ENCODE measurements at places on chromosomes 4 and X.

DNA sequence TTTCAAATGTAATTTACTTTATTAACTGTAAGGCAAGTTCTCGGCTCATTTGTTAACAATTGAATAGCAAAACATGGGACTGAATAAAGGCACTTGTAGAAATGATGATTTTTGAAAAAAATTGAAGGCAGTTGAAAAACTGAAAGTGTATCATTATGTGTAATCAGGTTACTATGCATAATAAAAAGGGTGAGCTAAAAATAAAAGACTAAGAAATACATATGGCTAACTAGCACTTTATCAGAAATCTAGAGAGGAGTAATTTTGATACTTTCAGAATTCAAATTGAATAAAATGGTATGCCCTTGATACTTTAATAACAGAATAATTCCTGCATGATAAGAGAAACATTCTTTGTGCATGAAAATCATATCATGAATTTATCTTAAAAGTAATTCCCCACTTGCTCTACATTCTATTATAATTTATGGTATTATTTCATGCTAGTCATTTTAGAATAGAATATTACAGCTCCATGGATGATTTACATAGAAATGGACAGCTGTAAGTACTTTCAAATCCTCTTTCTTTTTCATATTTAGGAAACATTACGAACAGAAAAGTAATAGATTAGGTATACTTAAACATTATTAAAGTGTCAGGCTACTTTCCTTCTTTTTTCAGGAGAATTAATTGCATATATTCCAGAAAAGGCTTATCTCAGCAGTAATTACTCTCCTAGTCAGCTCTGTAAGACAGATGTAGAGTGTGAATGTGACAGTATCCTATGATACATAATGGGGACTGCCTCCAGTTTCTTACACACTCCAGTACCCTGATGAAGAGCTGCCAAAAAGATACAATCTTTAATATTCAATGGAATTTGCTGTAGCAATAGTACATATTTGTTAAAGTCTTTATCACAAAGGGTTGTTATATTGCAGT lies 697.3 kb downstream of the CCSER1 start:
- DNase-seq = no peak

DNA sequence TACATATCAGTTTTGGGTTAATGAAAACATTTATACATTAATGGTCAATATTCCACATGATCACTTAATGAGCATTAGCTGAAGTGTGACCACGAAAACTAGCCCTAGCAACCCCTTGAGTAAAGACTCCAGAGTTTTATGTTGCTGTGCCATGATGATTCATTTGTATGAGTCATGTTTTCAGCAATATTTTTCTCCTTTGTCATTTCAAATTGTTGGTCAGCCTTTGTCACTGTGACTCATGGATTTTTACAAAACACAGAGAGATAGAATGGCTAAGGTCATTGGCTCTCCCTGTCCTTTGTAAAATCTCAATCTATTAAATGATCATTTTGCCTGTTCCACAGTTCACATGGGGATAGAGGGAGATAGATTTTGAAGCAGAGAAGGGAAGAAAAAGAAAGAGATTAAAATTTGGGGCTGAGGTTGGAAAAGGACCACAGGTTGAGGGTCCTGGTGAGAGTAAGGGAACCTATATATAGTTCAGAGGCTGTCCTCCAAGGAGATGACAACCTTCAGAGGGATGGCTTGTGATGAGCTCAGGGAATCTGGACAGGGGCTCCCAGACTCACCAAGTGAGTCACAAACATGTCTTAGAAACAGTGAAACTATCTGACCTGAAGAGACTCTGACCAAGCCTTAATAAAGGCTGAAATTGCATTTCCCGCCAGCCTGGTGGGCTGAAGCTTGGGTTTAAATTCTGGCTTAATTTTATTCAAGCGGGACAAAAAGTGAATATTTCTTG lies 25.6 kb downstream of the NR0B1 start:
- no peak for DNase-seq

DNA sequence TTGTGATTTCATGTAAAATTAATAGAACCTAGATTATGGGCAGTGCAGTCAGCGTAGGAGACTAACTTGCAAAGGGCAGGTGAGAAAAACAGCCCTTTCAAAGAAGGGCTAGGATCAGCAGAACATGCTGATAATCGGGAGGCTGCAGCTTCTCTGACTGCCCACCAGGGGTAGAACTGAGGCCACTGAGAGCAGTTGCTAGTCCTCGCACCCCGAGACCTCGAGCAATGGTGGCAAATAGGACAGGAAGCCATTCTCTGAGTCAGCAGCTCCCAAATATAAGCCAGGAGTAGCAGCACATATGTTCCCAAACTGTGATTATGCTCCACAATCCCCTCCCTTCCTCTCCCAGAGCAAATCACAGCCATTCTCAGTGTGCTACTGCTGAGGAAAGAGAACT lies 186.5 kb downstream of the MSL3 start:
- peak; percentile 6 for DNase-seq

DNA sequence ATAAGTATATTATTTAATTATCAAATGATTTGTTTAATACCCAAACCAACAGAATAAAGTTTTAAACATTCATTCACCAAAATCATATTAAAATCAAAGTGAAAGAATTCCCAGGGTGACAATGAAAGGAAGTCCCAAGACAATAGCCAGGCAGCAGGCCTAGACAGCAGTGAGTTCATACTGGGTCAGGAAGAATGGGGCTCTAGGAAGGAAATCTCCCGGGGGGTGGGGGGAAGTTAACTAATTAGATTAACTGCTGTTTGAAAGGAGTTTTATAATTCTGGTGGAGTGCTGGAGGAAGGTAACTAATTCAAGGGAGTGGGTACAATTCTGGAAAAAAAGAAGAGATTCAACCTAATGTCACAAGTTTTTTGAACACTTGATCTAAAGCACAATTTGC lies 104.1 kb downstream of the ZAR1 start:
- DNase-seq = peak; percentile 30

- no peak for DNase-seq
These were observed 75.6 kb upstream of the DYNLT3 start for GRCh38 chrX:37922928-37923327.

GRCh38 chr4:13733817-13734216 lies 106.3 kb upstream of the BOD1L1 start:
- DNase-seq = no peak

- DNase-seq = no peak
These were observed 261.6 kb downstream of the IQCM start for GRCh38 chr4:149553959-149554520.

DNA sequence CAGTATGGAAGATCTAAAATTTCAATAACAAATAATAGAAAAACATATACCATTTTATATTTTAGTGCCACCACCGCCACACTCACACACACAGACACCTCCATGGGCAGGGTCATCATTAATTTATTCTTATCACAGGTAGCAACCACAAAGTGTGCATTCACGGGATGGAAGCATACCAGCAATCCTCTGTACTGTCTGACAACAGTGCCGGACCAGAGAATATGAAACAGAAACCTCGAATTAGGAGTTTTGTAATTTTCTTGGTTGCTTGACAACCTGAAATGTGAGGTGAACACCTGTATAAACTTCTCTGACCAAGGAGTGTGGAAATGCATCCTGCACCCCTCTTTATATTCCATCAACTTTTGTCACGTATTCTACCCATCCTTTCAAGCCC lies 213.9 kb upstream of the KCNIP4 start:
- no peak for DNase-seq

- peak; percentile 30 for DNase-seq
These were observed 10.2 kb downstream of the HNRNPH2 start for GRCh38 chrX:101417981-101418841.

- no peak for DNase-seq
These were observed 217.0 kb downstream of the GUCY2F start for GRCh38 chrX:109264878-109265277.

- DNase-seq = no peak
These were observed 52.4 kb downstream of the USP46 start for GRCh38 chr4:52606726-52607125.

DNA sequence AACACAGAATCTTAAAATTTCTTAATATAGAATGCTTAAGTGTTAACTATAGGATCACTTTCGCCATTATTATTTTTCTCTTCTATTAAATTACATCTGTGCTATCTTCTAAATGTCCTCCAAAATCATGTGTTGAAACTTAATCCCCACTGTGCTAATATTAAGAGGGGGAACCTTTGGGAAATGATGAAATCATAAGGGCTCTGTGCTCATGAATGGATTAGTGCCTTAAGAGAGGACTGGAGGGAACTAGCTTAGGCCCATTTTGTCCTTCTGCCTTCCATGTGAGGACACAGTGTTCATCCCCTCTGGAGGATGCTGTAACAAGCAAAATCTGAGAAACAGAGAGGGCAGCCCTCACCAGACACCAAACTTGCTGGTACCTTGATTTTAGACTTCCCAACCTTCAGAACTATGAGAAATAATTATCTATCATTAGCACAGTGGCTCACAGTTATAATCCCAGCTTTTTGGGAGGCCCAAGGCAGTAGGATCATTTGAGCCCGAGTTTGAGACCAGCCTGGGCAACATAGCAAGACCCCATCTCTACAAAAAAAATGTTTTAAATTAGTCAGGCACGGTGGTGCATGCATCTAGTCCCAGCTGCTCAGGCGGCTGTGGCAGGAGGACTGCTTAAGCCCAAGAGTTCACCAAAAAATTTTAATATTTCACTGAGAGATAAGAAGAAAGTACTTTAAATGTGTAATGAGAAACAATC lies 26.3 kb downstream of the KLHL8 start:
- no peak for DNase-seq

DNA sequence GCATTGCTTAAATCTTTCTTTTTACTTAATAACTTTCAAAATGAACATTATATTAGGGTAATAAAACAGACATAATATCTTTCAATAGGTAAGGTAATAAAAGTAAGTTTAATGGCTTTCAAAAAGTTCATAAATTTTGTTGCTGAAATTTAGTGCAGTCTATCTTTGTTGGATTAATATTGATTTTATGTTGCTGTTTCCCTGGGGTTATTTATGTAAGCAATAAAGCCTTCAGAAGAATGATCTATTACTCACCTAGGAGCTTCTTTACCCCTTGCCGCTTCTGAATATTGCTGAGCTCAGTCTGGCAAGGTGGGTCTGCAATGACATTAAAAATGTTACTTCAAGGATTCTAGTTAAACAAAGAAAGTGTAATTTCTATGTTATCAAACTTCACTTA lies 492.6 kb downstream of the SPOCK3 start:
- DNase-seq = no peak

- DNase-seq = no peak
These were observed 3.0 kb downstream of the FNIP2 start for GRCh38 chr4:158771776-158772175.

- DNase-seq = peak; percentile 8
These were observed at the start of gene GLRA2 for GRCh38 chrX:14529290-14529989. TSS of gene GLRA2 (plus strand) at chrX:14529536. CDS start at chrX:14530058, 522 bp downstream.

DNA sequence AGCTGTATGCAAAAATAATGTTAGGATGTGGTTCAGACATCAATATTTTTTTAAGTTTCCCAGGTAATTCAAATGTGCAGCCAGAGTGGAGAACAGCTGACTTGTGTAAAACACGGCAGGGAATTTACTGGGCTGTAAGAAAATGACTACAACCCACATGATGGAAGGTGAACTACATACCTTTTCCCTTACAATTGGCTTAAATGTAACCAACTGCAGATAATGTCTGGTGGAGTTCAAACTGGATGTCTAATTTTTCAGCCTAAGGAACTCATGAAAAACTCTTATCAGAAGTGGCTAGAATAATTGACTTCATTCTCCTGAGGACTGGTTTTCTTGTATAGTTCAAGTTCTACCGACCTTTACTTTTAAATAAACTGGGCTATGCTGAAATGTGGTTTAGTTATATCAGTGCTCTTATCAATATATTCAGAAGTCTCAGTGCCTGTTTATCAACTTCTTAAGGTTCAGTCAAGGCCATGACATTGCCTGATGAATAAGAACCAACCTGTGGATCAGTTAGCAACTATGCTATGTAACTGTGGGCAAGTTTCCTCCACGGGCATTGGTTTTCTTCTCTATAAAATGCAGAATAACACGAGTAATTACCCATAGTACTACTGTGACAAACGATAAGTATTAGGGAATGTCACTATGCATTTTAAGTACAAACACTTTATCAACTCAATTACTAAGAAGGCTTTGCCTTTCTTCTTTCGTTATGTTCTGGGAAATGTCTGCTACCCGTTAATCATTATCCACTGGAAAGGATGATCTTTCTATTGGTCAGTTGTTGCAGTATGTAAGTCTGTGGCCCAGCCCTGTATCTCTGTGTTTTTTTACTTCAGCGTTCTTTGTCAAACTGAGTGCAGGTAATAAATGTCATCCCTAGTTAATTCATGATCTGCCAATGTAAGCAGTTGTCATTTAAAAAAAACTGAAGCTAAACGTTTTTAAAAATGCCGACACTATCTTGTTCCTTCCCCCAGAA lies 181.6 kb downstream of the PCDH7 start:
- no peak for DNase-seq

- DNase-seq = peak; percentile 19
These were observed 96.0 kb upstream of the RAB40AL start for GRCh38 chrX:102840871-102841705.

DNA sequence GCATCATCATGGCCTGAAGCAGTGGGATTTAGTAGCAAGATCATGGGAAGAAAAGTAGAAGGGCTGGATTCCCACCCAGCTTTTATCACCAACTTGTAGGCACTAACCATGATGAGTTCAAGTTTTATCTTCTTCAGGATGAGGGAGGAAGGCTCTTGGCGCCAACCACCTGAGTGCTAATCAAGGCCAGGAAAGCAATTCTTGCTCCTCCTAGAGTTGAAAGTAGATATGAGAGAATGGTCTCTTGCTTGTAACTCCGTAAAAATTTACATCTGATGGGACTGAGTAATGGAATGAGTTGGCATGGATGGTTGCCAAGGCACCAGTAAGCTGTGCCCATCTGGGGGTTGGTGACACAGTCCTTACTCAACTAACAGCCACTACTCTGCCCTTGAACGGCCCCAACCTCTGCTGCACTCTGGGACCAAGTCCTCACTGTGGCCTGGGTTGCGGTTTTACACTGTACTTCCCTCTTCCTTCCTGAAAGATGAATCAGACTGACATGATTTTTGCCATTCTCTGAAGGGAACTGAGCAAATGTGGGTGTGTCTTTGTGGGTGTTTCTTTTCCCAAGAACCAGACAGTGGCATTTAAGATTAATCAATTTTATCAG lies 39.4 kb upstream of the NDP start:
- DNase-seq = peak; percentile 68

DNA sequence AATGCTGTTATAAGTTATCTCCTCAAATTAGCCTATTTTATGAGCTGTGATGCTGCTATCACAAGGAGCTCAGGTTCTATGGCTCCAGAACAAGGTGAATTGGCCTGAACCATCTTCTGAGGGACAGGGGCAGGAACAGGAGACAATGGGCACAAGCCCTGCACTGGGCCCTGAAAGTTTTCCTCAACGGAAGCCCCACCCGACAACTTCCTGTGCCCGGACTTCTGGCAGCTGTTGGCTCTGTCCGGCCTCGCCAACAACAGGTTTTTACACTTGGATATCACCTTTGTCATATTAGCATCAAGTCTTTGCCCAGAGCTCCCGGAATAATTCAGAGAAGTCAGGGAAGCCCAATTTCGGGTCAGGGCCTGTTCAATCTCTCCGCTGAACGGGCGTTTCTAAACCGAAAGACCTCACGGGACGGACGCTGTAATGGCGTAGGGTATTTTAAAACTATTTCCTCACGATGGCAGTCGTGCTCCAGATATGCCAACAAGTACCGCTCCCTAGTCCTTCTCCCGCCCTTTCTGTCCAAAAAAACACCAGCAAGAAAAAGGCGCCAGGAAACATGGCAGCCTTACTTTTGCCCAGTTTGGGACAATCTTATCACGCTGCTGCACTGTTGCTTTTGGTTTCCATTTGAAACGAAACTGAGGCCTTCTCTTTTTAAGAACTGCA lies 201.0 kb upstream of the STK26 start:
- no peak for DNase-seq

- no peak for DNase-seq
These were observed 55.7 kb downstream of the TIGD2 start for GRCh38 chr4:89166971-89167475.

GRCh38 chr4:1400831-1401408 lies 5.3 kb downstream of the NKX1-1 start:
- DNase-seq = no peak

All from Kasumi-1 (cell line).